GM23338 (cell line): ENCODE measurements at places on chromosomes 13 and 19. TPM values are rescaled to one million over a fixed set of nuclear protein-coding genes. Genes with fewer than 3 reads are reported as not detected.
A peak's percentile ranks its signal among the peaks of the same experiment; 100 is the strongest.

GRCh38 chr13:99217461-99218110 lies 16.9 kb downstream of the UBAC2 start:
- no peak for DNase-seq
- H3K36me3 ChIP-seq = no peaks in the 10 kb centered on the region
- H3K27ac ChIP-seq = 0 out of 2 replicates have a peak overlapping the region, but pooled peaks have one; percentile 10
- H3K4me1 ChIP-seq = peaks cover 27% of the 10 kb centered on the region
- H3K4me3 ChIP-seq = no peak overlapping the region
- no peaks in the 10 kb centered on the region for H3K27me3 ChIP-seq

DNA sequence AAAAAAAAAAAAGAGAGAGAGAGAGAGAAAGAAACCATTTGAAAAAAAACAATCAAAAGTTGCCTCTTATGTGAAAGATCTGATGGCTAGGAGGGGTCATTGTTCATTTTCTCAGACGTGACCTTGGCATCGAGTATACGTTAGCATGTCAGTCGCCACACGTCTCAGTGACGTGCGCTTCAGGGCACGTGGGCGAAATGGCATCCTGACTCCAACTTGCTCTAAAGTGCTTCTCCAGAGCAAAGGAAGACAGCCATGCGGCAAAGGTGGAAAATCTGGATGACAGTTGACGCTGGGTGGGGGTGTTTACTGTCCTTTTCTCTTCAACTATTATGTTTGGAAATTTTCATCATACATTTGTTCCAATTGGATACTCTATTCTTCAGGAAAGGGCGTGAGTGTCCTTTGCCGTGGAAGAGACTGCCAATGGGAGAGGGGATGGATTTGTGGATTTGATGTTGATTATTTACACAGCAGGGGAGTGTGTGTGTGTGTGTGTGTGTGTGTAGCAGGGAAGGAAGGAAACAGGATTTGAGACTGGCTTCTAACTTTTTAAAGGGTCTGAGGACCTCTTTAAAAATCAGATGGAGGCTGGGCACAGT lies 25.0 kb downstream of the KLF2 start:
- H3K27me3 ChIP-seq = no peaks in the 10 kb centered on the region
- no peak for DNase-seq
- no peak overlapping the region for H3K4me3 ChIP-seq
- no peak overlapping the region for H3K27ac ChIP-seq
- H3K36me3 ChIP-seq = no peaks in the 10 kb centered on the region

- H3K36me3 ChIP-seq = no peaks in the 10 kb centered on the region; the same call in 1 of the 2 replicates
- DNase-seq = no peak
- peaks cover 6% of the 10 kb centered on the region for H3K4me1 ChIP-seq
- H3K27ac ChIP-seq = no peak overlapping the region
These were observed 123.9 kb upstream of the ARGLU1 start for GRCh38 chr13:106691861-106692260.

GRCh38 chr19:1438933-1439354 lies 748 bp downstream of the RPS15 start:
- H3K4me1 ChIP-seq = peaks cover 10% of the 10 kb centered on the region; the same call in 1 of the 2 replicates
- no peak for DNase-seq
- H3K27me3 ChIP-seq = no peaks in the 10 kb centered on the region
- peak overlapping the region; percentile 97 for H3K4me3 ChIP-seq

DNA sequence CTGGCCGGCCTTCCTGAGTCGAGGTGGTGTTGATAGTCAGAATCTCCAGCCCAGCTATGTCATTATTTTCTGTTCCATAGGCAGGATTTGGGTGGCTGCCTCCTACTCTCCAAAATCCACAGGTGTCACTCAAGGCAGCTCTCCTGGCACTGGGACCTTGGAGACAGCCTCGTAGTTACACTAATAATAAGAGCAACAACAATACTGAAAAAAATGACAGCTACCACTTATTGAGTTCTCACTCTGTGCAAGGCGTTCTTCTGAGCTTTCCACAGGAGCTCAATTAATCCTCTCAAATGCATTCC lies 12.2 kb upstream of the KLK12 start:
- peaks cover 36% of the 10 kb centered on the region for H3K4me1 ChIP-seq
- 0 out of 2 replicates have a peak overlapping the region, but pooled peaks have one; percentile 3 for H3K4me3 ChIP-seq
- H3K27me3 ChIP-seq = no peaks in the 10 kb centered on the region
- DNase-seq = no peak
- H3K27ac ChIP-seq = peak overlapping the region; percentile 92
- H3K36me3 ChIP-seq = no peaks in the 10 kb centered on the region

- H3K4me1 ChIP-seq = no peaks in the 10 kb centered on the region; the same call in 1 of the 2 replicates
- no peak for DNase-seq
- H3K4me3 ChIP-seq = no peak overlapping the region
- H3K27ac ChIP-seq = no peak overlapping the region
These were observed 836.9 kb upstream of the PCDH9 start for GRCh38 chr13:68066879-68067513.

- H3K27ac ChIP-seq = no peak overlapping the region
- peaks cover 16% of the 10 kb centered on the region for H3K4me1 ChIP-seq
- no peak overlapping the region for H3K4me3 ChIP-seq
These were observed 2.3 kb downstream of the DDX39A start for GRCh38 chr19:14416817-14417231.

GRCh38 chr13:42454749-42455148 lies 119.2 kb upstream of the TNFSF11 start:
- H3K4me3 ChIP-seq = no peak overlapping the region
- no peaks in the 10 kb centered on the region for H3K4me1 ChIP-seq
- DNase-seq = no peak

DNA sequence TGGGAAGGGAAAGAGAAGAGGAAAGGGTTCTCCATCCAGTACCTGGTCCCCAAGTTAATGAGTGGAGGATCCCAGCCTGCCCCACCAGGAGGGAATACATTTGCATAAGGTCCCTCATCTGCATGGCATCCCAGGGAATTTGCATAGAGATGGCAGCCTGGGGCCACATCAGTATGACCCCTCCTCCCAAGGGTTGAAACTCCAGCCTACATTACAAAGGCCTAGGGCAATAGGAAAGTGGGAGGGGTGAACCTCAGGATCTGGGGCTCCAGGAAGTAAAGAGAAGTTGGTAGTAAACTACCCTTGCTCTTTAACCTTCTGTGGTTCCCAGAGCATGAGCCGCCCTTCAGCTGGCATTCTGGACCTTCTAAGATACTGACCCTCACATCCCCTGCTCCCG lies 6.8 kb upstream of the NECTIN2 start:
- peak; percentile 66 for DNase-seq
- peaks cover 47% of the 10 kb centered on the region for H3K27me3 ChIP-seq
- no peak overlapping the region for H3K4me3 ChIP-seq
- H3K4me1 ChIP-seq = no peaks in the 10 kb centered on the region
- no peak overlapping the region for H3K27ac ChIP-seq
- no peaks in the 10 kb centered on the region for H3K36me3 ChIP-seq

DNA sequence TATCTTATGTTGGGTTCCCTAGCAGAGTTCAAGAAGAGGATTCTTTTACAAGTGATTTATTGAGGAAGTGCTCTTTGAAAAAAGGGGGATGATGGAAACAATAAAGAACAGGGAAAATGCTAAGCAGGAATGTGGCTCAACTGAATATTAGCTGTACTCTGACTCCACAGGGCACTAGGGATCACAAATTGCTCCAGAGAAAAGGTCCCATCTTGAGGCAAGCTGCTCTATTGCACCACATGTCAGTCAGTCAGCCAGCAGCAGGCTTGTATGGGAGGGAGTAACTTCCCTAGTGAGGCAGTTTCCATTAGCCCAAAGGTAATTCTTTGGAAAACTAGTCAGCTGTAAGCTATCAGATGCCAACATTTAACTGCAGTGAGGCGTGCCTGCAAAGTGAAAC lies 73.3 kb upstream of the FNDC3A start:
- H3K36me3 ChIP-seq = no peaks in the 10 kb centered on the region
- no peaks in the 10 kb centered on the region for H3K27me3 ChIP-seq
- H3K4me1 ChIP-seq = no peaks in the 10 kb centered on the region
- DNase-seq = peak; percentile 50
- H3K27ac ChIP-seq = no peak overlapping the region

DNA sequence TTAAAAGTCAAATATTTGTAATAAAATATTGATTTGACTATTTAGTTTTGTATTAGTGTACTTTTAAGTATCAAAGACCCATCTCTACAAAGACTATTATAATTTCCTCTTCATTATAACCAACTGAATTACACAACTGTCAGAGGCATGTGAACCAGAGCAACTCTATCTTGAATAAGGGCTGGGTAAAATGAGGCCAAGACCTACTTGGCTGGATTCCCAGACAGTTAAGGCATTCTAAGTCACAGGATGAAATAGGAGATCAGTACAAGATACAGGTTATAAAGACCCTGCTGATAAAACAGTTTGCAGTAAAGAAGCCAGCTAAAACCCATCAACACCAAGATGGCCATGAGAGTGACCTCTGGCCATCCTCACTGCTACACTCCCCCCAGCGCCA lies 36.2 kb upstream of the ATP12A start:
- no peak for DNase-seq
- H3K36me3 ChIP-seq = no peaks in the 10 kb centered on the region
- no peaks in the 10 kb centered on the region for H3K27me3 ChIP-seq
- H3K4me1 ChIP-seq = no peaks in the 10 kb centered on the region

DNA sequence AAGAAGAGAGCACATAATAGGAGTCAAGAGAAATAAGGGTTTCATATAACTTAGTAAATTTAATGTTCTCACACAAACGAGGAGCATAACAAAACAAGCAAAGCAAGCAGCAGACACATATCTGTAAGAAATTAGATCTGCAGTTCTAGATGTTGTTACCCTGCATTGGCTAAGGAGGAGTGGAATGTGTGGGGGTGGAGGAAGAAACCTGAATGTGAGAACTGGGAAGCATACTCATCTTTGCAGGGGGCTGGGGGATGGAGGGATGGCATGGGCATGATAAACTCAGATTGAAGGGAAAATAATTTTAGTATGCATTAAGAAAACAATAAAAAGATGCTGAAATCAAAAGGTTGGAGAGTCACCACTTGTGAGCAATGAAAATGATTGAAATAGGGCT lies 255.0 kb downstream of the LIG4 start:
- H3K36me3 ChIP-seq = no peaks in the 10 kb centered on the region
- H3K4me1 ChIP-seq = peaks cover 7% of the 10 kb centered on the region; the same call in 1 of the 2 replicates
- no peaks in the 10 kb centered on the region for H3K27me3 ChIP-seq
- H3K27ac ChIP-seq = no peak overlapping the region

DNA sequence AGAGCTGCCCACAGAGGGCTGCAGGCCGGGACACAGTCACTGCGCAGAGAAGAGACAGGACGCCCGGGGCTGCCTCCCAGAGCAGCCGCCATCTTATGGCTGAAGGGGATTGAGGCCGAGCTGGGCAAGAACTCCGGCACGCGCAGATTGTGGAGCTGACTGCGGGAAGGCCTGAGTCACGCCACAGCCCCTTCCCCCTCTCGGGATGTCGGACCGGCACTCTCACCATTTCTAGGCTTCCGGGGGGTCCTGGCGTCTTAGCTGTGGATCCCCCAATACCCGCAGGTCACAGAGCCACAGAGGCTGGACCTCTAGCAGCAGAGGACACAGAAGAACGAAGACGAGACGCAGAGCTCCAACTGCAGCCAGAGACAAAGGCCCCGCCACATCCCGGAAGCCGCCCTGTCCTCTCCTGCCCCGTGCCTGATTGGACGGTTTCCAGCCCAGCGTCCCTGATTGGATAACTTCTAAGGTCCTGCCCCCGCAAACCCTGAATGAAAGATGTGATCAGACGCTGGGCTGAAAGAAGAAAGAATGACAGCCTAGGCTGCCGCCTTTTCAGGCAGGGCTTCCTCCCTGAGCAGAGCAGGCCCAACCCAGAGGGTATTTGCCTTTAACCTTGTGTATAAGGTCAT lies at the start of gene ZNF43:
Gene ZNF43, minus strand, starts transcription at position 373 of the 635 bp plus-strand sequence. Its CDS starts 144 bp downstream, at position 229.
- H3K4me3 ChIP-seq = peak within 1 kb of the TSS; percentile 89
- H3K4me1 ChIP-seq = peaks cover 11% of the 10 kb centered on the region
- peak; percentile 99 for DNase-seq
- no peaks in the 10 kb centered on the region for H3K27me3 ChIP-seq
- H3K27ac ChIP-seq = peak within 1 kb of the TSS; percentile 99

DNA sequence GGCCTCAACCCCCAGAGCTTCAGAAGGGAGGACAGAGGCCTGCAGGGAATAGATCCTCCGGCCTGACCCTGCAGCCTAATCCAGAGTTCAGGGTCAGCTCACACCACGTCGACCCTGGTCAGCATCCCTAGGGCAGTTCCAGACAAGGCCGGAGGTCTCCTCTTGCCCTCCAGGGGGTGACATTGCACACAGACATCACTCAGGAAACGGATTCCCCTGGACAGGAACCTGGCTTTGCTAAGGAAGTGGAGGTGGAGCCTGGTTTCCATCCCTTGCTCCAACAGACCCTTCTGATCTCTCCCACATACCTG lies 969 bp upstream of the CEACAM5 start:
- H3K4me3 ChIP-seq = no peak overlapping the region
- H3K27ac ChIP-seq = no peak overlapping the region
- no peaks in the 10 kb centered on the region for H3K4me1 ChIP-seq
- no peaks in the 10 kb centered on the region for H3K27me3 ChIP-seq

- H3K4me3 ChIP-seq = no peak overlapping the region
- H3K36me3 ChIP-seq = no peaks in the 10 kb centered on the region
- no peak overlapping the region for H3K27ac ChIP-seq
- no peak for DNase-seq
- peaks cover 28% of the 10 kb centered on the region for H3K4me1 ChIP-seq
These were observed 642.2 kb downstream of the LIG4 start for GRCh38 chr13:107573184-107573583.

- H3K36me3 ChIP-seq = no peaks in the 10 kb centered on the region
- H3K4me1 ChIP-seq = no peaks in the 10 kb centered on the region
- no peak overlapping the region for H3K4me3 ChIP-seq
- no peak overlapping the region for H3K27ac ChIP-seq
- DNase-seq = no peak
- H3K27me3 ChIP-seq = no peaks in the 10 kb centered on the region
These were observed 33.8 kb upstream of the MYO16 start for GRCh38 chr13:108595436-108596274.

GRCh38 chr13:113661509-113661908 lies 3.5 kb upstream of the ATP4B start:
- DNase-seq = no peak
- H3K4me1 ChIP-seq = no peaks in the 10 kb centered on the region
- H3K36me3 ChIP-seq = no peaks in the 10 kb centered on the region
- H3K4me3 ChIP-seq = no peak overlapping the region
- no peaks in the 10 kb centered on the region for H3K27me3 ChIP-seq

DNA sequence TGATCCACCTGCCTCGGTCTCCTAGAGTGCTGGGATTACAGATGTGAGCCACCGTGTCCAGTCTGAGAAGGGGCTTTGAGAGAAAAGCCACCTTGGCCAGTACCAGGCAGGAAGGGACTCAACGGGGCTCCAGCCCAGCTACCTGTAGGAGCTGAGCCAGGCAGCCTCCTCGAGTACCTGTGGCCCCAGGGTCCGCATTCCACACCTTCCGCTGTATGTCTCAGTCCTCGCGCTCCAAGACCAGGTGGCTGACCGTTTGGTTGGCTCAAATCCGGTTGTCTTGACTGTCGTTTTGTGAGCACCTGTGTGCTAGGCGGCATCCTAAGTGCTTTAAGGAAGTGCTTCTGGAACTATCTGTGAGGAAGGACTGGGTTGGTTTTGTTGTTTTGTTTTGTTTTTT lies 16.2 kb downstream of the MARK4 start:
- no peak overlapping the region for H3K4me3 ChIP-seq
- no peaks in the 10 kb centered on the region for H3K27me3 ChIP-seq
- no peak overlapping the region for H3K27ac ChIP-seq
- DNase-seq = no peak

GRCh38 chr13:101757446-101758039 lies 305.1 kb downstream of the ITGBL1 start:
- peaks cover 32% of the 10 kb centered on the region for H3K4me1 ChIP-seq
- H3K27me3 ChIP-seq = no peaks in the 10 kb centered on the region
- peak; percentile 55 for DNase-seq
- no peak overlapping the region for H3K4me3 ChIP-seq
- no peak overlapping the region; the same call in 1 of the 2 replicates for H3K27ac ChIP-seq
- H3K36me3 ChIP-seq = no peaks in the 10 kb centered on the region

Gene SIGLEC5
- not detected in 2 replicates for polyA plus RNA-seq

Gene INAFM1
- polyA plus RNA-seq = 10.2 and 12.7 TPM in 2 replicates

Gene CD33
- polyA plus RNA-seq = 0.30 TPM in 1 of 2 replicates, not detected in the other

Gene ZNF600
- polyA plus RNA-seq = 6.0 and 7.7 TPM in 2 replicates
